ENCODE measurements at places on chromosomes 7 and 10. TPM values are rescaled to one million over a fixed set of nuclear protein-coding genes. Genes with fewer than 3 reads are reported as not detected.

ATP6V0A4 gene
- total RNA-seq, result not detected

C10orf90 gene
- not detected for total RNA-seq

UCMA gene
- not detected for total RNA-seq

CYP3A7 gene
- 1.1 TPM for total RNA-seq

ELFN1 gene
- 3.0 TPM for total RNA-seq

TMEM176A gene
- total RNA-seq, result not detected

CARD11 gene
- total RNA-seq, result not detected

INSYN2A gene
- total RNA-seq, result 7.7 TPM

COL1A2 gene
- 4,873 TPM for total RNA-seq

FKBP14 gene
- total RNA-seq, result 25.4 TPM

CLRN3 gene
- total RNA-seq, result not detected

GPR158 gene
- total RNA-seq, result not detected

TDRD1 gene
- total RNA-seq, result not detected

GTF2IRD2 gene
- 9.5 TPM for total RNA-seq

NAT16 gene
- total RNA-seq, result not detected

TUBAL3 gene
- not detected for total RNA-seq

AKR1C4 gene
- total RNA-seq, result not detected

SLC26A4 gene
- total RNA-seq, result 0.47 TPM

ZNF239 gene
- total RNA-seq, result 4.3 TPM

SCIN gene
- not detected for total RNA-seq

NUTM2B gene
- total RNA-seq, result 0.16 TPM

HNRNPA2B1 gene
- 80.4 TPM for total RNA-seq

TCAF2 gene
- total RNA-seq, result 0.94 TPM

MINDY4 gene
- 4.4 TPM for total RNA-seq

APBB1IP gene
- total RNA-seq, result 1.6 TPM

MALRD1 gene
- total RNA-seq, result 0.16 TPM

DEPP1 gene
- 100 TPM for total RNA-seq

OR6V1 gene
- not detected for total RNA-seq

PDE6C gene
- total RNA-seq, result not detected

OGDH gene
- total RNA-seq, result 48.1 TPM

Measured in bronchial smooth muscle cell (primary cell).